ENCODE measurements at places on chromosomes 7 and 10. TPM values are rescaled to one million over a fixed set of nuclear protein-coding genes. Genes with fewer than 3 reads are reported as not detected.

Gene RAPGEF5
- 20.7 TPM for total RNA-seq

Gene UFSP1
- total RNA-seq: 5.3 TPM

DNA sequence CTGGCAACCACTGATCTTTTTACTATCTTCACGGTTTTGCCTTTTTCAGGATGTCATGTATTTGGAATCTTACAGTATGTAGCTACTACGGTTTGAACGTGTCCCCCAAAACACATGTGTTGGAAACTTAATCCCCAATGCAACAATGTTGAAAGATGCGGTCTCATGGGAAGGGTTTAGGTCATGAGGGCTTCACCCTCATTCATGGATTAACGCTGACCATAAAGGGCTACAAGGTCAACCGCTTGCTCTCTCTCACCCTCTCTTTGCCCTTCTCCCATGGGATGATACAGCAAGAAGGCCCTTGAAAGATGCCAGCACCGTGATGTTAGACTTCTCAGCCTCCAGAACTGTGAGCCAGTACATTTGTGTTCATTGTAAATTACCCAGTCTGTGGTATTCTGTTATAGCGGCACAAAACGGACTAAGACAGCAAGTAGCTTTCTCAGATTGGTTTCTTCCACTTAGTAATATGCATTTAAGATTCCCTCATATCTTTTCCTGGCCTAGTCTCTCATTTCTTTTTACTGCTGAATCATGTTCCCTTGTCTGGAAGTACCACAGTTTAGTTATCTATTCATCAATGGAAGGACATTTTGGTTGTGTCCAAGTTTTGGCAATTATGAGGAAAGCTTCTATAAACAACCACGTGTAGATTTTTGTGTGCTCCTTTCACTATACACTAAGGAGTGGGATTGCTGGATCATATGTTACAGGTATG is 3.0 kb upstream of the CRYGN start:
- DNase-seq: no peak
- no peaks in the 10 kb centered on the region for H3K4me1 ChIP-seq
- H3K36me3 ChIP-seq: no peaks in the 10 kb centered on the region
- H3K4me3 ChIP-seq: no peak overlapping the region
- no peak overlapping the region for H3K27ac ChIP-seq

- H3K4me3 ChIP-seq: no peak overlapping the region
- peak; percentile 60 for DNase-seq
- H3K27me3 ChIP-seq: 0 out of 2 replicates have a peak, but pooled peaks cover 1% of the 10 kb centered on the region
These were observed 45.3 kb downstream of the RASGEF1A start for GRCh38 chr10:43221419-43222209.

DNA sequence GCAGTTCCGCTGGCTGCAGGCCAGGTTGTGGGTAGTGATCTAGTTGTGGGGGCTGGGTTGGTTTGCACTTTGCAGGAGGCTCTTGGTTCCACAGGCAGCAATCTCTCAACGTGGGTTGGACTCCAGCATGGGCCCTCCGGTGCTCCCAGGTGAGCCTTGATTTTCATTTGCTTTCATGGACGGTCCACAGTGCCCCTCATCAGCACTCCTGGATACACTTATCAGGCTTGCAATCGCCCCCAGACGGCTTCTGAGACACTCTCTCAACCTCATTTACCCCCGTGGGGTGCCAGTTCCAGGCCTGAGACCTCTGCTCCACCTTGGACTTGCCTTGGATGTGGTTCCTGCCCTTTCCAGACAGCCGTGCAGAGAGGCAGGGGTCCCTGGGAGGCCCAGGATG is 31.3 kb upstream of the ZNF273 start:
- H3K36me3 ChIP-seq: no peaks in the 10 kb centered on the region
- peak; percentile 9 for DNase-seq
- H3K27ac ChIP-seq: no peak overlapping the region
- H3K4me1 ChIP-seq: no peaks in the 10 kb centered on the region
